ENCODE measurements at places on chromosomes 12 and 14.

GRCh38 chr14:95531473-95531872, 3.4 kb upstream of the GLRX5 start:
- peak; percentile 80 for DNase-seq

DNA sequence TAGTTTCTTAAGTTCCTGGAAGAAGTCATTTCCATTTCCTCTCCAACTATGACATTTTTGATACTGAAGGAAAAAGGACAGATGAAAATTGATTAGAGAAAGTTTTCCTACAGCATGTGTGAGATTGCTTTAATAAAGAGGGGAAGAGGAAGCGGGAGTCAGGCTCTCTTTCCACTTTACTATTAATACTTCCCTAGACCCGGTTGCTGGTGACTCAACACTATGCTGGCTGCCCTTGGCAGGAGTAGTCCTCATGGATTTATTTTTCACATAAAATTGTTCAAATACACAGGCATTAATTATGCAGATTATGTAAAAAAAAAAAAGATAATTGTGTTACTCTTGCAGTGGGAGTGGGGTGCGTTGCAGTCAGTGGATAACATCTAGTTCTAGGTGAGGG, 293.4 kb downstream of the EGLN3 start:
- DNase-seq = no peak

DNA sequence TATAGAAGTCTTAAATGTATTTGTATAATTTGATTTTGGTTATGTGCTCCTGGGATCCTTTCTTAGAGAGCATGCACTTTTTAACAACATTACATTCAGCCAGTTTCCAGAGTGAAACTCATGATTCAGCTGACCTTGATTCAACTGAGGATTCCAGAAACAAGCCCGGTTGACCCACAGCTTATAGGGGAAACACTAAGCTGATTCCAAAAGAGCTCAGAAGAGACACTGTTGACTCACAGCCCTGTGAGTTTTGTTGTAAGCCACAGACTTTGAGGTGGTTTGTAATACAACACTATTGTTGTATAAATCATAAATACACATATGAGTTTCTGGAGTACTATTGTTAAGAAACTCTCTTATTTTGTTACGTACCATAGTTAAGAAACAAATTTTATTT, 133.8 kb upstream of the MGAT4C start:
- no peak for DNase-seq

GRCh38 chr12:92729773-92730305, 27.1 kb downstream of the PLEKHG7 start:
- no peak for DNase-seq

DNA sequence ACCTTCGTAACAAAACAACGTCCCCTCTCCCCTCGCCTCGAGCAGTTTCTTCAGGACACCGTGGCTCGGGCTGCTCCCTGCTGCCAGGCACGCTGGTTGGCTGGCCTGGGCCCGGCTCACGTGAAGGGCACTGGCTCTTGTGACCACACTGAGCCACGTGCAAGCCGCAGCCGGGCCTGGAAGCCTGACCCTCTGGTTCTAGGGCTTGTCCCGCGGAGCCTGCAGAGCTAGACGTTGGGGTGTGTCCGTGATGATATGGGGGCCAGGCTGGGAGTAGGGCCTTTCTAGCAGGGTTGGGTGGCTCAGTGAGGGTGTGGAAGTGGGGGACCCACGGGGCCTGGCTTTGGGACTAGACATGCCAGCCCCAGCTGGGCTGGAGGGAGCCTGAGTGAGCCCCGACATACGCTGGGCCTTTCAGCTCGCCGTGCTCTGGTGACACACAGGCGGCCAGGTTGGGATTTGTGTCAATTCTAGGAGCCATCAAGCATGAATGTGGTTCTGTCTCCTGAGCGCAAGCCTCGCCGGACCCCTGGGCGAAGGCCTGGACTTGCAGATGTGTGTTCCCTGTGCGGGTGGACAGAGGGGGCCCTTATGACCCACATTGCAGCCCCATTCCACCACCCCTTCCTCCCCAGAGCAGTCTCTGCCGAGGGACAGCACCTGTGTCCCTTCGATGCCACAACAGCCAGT, 13.6 kb upstream of the AMN start:
- no peak for DNase-seq

GRCh38 chr12:3313675-3314663, 177.0 kb upstream of the PRMT8 start:
- peak; percentile 13 for DNase-seq

DNA sequence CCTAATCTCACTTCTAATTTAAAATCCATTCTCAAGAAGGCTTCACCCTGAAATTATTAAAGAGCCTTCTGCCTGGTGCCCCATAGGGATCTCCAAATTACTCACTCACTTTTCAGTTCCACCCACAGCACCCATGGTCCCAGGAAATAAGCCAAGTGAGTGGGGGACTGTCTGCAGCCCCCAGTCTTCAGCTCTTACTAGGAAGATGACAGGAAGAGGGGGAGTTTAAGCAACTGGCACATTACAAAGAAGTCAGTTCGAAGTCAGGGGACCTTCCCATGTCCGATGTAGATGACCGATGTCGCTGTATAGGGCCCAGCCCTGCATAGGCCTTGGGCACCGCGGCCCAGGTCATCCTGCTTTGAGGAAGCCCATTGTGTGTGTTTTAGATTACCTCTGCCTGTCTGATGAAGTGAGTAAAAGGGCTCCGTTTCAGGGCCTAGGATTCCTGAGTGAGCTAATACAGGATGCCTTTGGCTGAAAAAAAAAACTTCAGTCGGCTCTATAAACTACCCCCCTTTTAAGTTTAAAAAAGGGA, 1.9 kb downstream of the ACTN1 start:
- no peak for DNase-seq

- no peak for DNase-seq
These were observed 76.6 kb upstream of the KCNH3 start for GRCh38 chr12:49462083-49462744.

All from AG10803 (cell line).